ENCODE measurements at places on chromosomes 12 and 14. TPM values are rescaled to one million over a fixed set of nuclear protein-coding genes. Genes with fewer than 3 reads are reported as not detected.

Gene SIX6
- not detected for total RNA-seq

Gene PTHLH
- total RNA-seq: 0.40 TPM

Gene TMEM119
- not detected for total RNA-seq

Gene TMTC2
- total RNA-seq: 4.7 TPM

- DNase-seq: peak; percentile 8
Measured at GRCh38 chr14:65927931-65928356, 515.4 kb downstream of the FUT8 start.

DNA sequence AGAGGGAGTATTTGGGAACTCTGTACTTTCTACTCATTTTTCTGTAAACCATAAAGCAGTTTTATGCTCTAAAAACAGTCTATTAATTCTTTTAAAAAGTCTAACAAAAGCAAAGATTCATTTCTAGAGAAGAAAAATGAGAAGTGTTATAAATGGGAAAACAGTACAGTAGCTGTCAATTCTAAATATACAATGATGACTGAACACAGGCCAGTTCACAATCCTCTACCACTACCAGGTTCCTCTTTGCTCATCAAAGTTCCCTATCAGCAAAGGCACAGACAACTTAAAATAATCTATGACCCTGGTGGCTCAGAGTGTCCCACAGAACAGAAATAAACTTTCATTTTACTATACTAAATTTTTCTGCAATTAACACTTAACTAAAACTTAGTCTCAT lies 12.5 kb downstream of the NAA25 start:
- no peak for DNase-seq

Gene COCH
- 27.1 TPM for total RNA-seq

GRCh38 chr14:77892381-77892871 lies 92.5 kb downstream of the ADCK1 start:
- peak; percentile 9 for DNase-seq

Gene FAR2
- 1.6 TPM for total RNA-seq

Gene ACOT6
- not detected for total RNA-seq

DNA sequence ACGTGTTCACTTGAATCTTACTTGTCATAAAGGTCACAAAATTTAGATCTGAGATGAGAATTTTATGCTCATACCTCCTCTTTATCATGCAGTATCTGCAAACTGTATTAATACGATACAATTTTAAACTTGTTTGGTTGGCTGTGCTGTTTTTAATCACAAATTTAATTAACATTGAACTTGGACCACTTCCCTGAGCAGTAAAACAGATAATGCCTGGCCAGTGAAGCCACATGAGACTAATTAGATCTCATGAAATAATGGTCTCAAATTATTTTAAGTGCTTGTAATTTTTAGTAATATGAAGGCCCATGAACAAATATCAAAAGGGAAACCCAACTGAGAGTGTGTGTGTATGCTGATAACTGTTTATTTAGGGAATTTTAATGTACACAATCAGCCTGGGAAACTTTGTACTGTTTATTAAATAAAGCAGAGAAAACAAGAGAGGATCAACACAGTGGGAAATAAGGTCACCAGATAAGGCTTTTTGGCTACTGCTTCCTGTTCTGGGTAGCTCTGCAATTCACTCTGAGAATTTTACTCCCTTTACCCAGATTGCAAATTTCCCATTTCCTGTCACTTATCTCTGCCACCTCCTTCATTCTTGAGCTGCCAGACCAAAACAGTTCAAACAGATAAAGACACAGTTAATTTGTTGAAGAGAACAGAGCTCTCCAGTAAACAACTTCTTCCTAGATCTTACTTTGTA lies 61.6 kb upstream of the GNPNAT1 start:
- no peak for DNase-seq

DNA sequence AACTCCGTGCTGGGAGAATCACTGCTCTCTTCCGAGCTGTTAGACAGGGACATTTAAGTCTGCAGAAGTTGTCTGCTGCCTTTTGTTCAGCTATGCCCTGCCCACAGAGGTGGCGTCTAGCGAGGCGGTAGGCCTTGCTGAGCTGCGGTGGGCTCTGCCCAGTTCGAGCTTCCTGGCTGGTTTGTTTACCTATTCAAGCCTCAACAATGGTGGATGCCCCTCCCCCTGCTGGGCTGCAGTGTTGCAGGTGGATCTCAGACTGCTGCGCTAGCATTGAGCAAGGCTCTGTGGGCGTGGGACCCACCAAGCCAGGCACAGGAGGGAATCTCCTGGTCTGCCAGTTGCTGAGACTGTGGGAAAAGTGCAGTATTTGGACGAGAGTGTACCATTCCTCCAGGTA lies 43.7 kb downstream of the GPR137C start:
- no peak for DNase-seq

GRCh38 chr12:59735231-59735630 lies 139.4 kb downstream of the SLC16A7 start:
- no peak for DNase-seq

Gene ITPK1
- total RNA-seq: 24.7 TPM

DNA sequence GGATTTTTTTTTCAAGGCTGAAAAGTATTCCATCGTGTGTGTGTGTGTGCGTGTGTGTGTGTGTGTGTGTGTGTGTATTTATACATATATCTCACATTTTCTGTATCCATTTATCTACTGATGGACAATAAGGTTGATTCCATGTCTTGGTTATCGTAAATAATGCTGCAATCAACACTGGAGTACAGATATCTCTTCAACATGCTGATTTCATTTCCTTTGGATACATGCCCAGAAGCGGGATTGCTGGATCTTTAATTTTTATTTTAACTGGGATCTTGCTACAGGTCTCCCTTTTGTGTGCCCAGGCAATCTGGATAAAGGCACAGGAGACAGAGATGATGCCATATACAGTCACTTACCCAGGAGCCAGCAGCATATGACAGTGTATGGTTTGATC lies 338.1 kb downstream of the SOX5 start:
- DNase-seq: no peak

DNA sequence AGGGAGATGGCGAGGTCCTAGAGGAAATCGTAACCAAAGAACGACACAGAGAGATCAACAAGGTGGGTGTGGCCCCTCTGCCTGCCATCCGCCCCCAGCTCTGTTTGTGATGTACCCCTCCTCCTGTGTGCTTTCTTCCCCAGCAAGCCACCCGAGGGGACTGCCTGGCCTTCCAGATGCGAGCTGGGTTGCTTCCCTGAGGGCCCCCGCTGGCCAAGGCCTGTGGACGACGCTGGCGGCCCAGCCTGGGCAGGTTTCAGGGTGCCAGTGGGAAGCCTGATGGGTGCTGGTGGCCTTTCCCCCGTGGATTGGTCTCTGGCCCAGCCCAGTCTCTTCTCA lies 2.0 kb downstream of the ARL6IP4 start:
- DNase-seq: no peak

Gene STON2
- total RNA-seq: 9.9 TPM

DNA sequence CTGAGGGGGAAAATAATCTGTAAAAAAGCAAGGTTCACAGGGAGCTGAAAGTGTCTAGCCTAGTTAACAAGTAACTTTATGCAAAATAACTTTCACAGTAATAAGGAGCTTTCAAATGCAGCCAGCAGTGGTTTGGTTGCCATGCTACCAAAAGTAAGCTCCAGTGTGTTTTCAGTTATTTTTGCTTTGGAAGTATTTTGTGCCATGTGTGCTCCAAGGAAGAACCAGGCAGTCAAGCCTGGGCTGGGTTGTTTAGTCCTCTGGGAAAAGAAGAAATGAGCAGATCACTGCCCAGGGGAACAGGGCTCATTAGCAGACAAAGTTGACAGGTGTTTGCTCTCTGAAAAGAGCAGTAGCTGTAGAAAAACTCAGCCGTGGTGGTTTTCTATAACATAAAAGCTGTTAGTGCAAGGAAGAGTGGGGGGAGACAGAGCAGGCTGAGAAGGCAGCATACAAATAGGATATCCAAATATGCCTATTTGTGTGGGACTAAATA lies 92.8 kb upstream of the TMTC2 start:
- peak; percentile 94 for DNase-seq

Gene KRT75
- not detected for total RNA-seq

- no peak for DNase-seq
Measured at GRCh38 chr12:65524666-65525065, 246.2 kb downstream of the MSRB3 start.

- DNase-seq: no peak
Measured at GRCh38 chr14:23252420-23253333, 14.9 kb downstream of the RNF212B start.

- no peak for DNase-seq
Measured at GRCh38 chr12:83931451-83931850, 981.1 kb downstream of the SLC6A15 start.

Gene ZNF740
- 7.6 TPM for total RNA-seq

- no peak for DNase-seq
Measured at GRCh38 chr14:105591052-105591451, 64.7 kb downstream of the TMEM121 start.

Gene OTX2
- total RNA-seq: not detected

Gene GNS
- total RNA-seq: 177 TPM

Gene POTEG
- total RNA-seq: not detected

Gene CACNA1C
- total RNA-seq: 0.05 TPM

Gene DYNLL1
- total RNA-seq: 216 TPM

DNA sequence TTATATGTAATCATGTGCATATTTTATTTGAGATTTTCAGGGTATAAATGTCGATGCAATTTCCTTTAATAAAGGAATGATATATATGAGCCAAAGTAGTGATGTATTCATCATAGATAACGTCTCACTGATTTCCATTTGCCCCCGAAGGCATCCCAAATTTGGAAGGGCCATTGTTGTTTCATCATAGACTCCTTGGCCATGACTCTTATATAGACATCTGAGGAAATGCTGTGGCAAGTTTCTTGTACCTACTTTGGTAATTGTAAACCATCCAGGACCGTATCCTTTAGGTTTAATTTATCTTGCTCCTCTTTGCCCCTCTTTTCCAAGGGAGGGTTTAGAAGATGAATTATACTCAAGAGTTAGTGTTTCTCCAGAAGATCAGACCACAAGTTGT lies 84.7 kb downstream of the SAMD4A start:
- no peak for DNase-seq

DNA sequence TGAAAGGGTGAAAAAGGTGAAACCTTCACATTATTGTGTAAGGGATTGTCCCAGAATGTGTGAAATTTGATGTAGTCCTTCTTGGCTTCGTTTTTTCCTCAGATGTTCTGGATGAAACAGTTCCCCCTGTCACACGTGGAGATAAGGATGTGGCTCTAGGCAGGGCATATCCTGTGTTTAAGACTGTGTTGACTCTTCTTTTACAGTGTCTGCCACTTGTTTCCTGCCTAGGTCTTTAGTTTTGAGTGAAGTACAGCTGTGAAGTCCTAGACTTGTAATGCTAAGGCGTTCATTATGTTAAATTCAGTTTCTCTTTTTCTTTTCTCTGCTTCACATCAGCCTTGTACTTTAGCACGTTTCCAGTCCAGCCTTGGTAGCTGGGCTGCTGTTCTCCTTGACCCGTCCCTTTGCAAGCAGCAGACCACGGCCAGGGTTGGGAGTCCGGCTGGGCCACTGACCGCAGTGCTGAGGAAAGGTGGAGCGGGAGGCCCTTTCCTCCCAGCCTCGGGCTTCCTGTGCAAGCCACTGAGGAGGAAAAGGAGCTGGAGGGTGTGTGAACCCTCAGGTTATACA lies 59.1 kb downstream of the RASSF3 start:
- peak; percentile 63 for DNase-seq

- DNase-seq: peak; percentile 29
Measured at GRCh38 chr12:112353393-112353792, 28.8 kb downstream of the HECTD4 start.

Gene PRKD1
- total RNA-seq: 7.5 TPM

Gene STRN3
- total RNA-seq: 110 TPM

Gene SMCO2
- not detected for total RNA-seq

Gene MAP3K9
- 14.4 TPM for total RNA-seq

GRCh38 chr14:105436891-105437722 lies 17.5 kb downstream of the MTA1 start:
- no peak for DNase-seq

Data from renal cortical epithelial cell (primary cell).